ENCODE measurements at places on chromosomes 6 and 20.

GRCh38 chr6:27760464-27760863, 151.7 kb downstream of the OR2B2 start:
- no peak for DNase-seq

- no peak for DNase-seq
Observed at GRCh38 chr6:56736804-56737203, 94.1 kb upstream of the DST start.

DNA sequence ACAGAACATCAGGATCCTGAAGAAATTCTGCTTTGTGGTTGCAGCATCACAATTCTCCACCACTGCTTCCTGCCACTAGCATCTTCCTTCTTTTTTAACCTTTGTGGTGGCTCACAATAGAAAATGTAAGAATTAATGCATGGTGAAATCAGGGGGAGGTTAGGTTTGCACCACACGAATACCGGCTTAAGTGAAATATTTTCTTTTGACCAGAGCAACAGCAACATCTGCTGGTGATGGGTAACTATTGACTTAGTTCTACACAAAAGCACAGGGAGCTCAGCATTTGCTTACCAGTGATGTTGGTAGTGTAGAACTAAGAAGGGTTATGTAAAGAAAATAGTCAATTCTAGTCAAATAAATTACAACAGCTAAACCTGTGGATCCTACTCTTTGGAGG, 280.5 kb downstream of the SYNE1 start:
- DNase-seq: peak; percentile 26

GRCh38 chr6:29887819-29888776, 54.2 kb upstream of the HLA-A start:
- peak; percentile 92 for DNase-seq

GRCh38 chr20:60718743-60719480, 533.1 kb upstream of the CDH4 start:
- DNase-seq: no peak

DNA sequence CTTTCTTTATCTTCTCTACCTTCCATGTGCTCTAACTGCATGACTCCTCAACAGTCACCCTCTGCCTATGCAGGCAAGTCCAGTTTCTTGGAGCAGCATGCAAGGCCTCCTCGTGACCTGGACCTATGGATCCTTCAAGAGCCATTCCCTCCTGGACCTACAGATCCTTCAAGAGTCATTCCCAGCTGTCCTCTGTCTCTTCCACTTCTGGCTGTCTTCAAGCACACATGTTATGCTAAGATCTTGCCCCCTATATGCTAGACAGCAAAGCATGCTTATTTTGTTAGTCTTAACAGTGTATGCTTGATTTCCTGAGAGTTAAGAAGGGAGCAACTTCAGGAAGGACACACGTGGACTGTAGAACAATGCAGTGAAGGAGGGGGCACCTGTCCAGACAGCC, 7.5 kb downstream of the ID4 start:
- DNase-seq: no peak

- DNase-seq: peak; percentile 20
Observed at GRCh38 chr6:53734473-53735299, 60.1 kb upstream of the LRRC1 start.

- no peak for DNase-seq
Observed at GRCh38 chr6:88167352-88167937, 1.3 kb upstream of the CNR1 start.

DNA sequence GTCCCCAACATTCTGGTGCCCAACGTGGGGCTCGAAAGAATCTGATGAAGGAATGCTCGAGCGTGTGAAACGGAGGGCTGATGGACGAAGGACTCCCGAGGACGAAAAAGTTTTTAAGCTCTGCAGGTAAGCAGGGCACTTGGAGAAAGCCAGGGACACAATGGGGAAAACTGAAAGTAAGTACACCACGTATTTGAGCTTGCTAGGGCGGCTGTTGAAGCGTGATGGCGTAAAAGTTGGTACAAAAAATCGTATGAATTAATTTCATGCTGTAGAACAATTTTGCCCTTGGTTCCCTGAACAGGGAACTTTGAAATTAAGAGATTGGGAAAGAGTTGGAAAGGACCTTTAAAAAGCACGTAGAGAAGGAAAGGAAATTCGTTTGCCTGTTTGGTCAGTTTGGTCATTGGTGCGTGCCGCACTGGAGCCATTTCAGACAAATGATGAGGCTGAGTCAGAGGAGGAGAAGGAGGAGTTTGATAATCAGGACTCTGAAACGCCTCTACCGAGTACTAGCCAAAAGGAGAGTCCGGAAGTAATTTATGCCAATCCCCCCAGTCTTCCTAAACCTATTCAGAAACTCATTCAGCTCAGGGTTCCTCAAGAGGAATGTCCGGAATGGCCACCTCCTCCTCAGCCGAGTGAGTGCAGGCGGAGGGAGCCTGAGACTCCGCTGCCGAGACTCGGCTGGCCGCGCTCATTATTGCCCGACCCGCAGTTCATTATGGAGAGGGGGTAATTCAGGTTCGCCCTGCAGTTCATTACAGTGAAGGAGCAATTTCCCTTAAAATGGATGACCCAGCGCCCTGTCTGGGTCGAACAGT, 59.2 kb upstream of the PRSS16 start:
- peak; percentile 47 for DNase-seq

GRCh38 chr6:130827247-130828149, at the start of gene SMLR1:
SMLR1 (plus strand) TSS chr6:130827406; CDS start chr6:130827414, 8 bp downstream.
- DNase-seq: no peak

DNA sequence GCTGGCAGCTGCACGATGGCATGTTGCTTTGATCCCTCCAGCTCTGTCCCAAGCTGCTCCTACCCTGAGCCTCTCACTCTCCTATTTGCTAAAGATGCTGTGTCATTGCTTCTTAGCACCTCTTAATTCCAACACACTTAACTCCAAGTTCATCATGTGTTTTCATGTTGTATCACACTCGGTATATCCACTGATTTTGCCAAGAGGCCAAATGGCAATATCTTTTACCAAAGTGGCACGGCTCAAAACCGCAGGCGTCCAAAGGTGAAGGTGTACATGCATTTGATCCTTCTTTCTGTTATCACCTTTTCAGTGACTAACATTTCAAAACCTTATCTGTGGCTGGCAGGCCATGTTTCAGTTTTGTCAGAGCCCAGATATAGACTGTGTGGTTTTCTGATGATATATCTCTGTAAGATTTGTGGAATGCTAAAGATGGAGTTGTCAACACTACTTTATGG, 217.0 kb downstream of the TBX18 start:
- DNase-seq: no peak

- DNase-seq: no peak
Observed at GRCh38 chr6:44833248-44833647, 445.7 kb downstream of the CDC5L start.

DNA sequence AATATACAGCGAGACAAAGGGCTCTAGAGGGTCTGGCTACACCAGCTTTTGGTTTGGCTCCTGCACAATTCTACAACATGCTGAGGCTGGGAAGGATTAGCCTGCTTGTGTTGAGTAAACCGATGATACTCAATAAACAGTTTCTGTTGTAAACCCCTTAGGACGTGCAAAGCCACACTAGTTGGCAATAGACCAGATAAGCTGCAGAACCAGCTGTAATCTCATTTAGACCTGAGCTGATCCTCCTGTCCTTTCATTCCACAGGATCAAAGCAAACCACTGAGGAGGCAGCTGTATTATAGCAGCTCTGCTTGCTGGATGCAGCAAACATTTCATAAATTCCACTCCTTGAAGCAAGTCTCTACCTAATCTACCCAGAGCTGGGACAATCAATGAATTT, 79.7 kb downstream of the MMS22L start:
- DNase-seq: no peak

GRCh38 chr20:38833857-38834164, 28.3 kb downstream of the PPP1R16B start:
- DNase-seq: peak; percentile 32

DNA sequence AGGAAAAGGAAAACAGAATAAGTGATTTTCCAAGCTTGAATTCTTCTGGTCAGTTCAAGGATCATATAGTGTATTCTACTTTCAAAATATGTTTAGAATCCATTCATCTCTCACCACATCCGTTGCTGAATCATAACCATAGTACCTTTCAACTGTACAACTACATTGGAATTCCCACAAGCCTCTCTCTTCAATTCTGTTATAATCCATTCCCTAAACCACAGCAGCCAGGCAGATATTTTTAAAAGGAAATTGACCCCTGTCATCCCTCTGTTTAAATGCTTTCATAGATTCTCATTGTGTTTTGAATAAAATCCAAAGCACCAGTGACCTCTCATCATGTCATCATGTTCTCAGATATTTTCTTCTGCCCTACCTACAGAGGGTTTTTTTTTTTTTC, 412.7 kb downstream of the GRIK2 start:
- DNase-seq: no peak

GRCh38 chr6:162999575-163000285, 272.0 kb downstream of the PACRG start:
- no peak for DNase-seq

DNA sequence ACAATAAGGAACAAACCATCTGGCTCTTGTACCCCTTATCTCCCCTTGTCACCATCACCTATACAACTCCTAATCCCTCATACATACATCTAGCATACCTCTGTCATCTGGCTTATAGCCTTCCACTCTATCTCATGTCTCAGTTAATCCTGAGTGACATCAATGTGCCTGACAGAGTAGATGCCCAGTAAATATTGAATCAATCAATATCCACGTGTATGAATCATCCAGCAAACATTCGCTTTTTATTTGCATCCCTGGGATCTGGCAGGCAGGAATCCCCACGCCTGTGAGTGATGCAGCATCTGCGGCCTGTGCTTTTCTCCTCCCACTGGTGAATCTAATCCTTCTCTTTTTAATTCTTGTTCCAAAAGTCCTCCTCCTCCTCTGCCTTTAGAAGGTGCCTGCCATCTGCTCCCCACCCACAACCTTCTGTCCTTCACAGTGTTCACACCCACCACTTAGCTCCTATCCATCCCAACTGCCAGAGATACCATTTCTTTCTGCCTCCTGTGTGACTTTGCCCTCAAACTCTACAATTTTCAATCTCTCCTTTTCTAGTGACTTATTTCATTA, 37.6 kb downstream of the ZNF391 start:
- no peak for DNase-seq

- DNase-seq: no peak
Observed at GRCh38 chr6:20362623-20363022, 39.1 kb upstream of the E2F3 start.

DNA sequence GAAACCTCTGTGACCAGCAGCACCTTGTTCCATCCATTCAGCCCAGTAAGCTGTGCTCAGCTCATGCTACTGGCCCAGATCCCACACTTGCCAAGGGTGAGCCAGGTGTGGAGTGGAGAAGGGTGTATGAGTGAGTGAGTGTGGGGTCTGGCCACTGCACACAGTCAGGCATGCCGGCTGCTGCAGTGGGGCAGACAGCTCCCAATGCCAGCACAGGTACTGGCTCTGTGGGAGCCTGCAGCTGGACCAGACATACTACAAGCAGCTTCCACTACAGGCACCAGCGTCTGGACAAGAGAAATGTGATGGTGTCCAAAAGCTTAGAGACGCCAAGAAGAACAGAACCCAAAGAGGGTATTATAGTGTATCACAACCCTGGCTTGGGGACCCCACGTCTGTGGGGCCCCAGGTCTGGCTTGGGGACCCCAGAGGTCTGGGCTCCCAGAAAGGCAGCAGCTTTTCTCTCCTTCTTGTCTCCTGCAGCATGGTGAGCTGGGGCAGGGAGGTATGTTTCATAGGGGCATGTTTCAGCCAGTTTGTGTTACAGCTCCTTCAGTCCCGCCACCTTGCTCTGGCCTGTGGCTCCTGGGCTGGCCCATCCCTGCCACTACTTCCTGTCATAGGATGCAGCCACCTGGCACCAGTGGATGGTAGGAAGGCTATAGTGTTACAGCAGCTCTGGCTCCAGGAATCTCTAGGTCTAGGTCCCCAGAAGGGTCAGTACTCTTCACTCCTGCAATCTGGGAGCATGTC, 152.4 kb upstream of the HSF2 start:
- no peak for DNase-seq

GRCh38 chr6:116876635-116877611, at the start of gene RFX6:
RFX6 (plus strand) TSS chr6:116877242; CDS start chr6:116877276, 34 bp downstream.
- DNase-seq: no peak

- DNase-seq: no peak
Observed at GRCh38 chr6:110476046-110476849, at the start of gene SLC22A16. SLC22A16 (minus strand) TSS chr6:110476613; CDS start chr6:110476574, 39 bp downstream.

GRCh38 chr20:428658-429200, 20.6 kb downstream of the RBCK1 start:
- no peak for DNase-seq

DNA sequence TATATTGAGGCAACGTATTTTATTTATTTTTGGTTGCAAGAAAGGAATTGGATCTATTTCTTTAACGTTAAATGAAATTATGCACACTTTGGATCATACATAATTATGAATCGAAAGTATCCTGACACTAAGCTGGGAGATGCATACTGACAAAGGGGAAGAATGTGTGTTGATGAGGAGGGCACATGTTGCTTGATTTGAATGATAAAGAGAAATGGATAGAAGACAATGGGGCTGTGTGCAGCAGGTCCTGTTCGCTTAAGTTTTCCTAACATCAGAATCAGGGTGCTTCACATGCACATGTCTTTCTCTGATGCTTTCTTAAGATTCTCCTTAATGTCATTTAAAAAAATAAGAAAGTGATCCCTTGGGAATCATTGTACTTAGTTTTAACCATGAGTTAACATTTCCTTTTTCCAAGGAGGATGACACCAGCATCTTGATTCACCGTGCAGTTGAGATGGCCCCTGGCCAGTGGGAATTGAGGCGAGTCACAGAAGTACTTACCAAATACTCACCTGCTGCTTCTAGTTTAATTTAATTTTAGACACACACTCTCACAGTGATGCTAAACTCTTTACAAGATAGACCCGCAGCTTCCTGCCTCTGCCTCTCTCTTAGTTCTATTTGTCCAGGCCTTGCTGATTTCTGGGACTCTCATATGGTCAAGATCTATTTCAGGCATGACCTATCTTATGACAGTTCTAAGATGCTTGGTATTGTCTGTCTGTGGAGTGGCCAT, 116.5 kb downstream of the CLIC5 start:
- no peak for DNase-seq
